ENCODE measurements at places on chromosomes 11 and 22.

- DNase-seq: no peak
Measured at GRCh38 chr11:8719721-8720120, 37.1 kb downstream of the RPL27A start.

DNA sequence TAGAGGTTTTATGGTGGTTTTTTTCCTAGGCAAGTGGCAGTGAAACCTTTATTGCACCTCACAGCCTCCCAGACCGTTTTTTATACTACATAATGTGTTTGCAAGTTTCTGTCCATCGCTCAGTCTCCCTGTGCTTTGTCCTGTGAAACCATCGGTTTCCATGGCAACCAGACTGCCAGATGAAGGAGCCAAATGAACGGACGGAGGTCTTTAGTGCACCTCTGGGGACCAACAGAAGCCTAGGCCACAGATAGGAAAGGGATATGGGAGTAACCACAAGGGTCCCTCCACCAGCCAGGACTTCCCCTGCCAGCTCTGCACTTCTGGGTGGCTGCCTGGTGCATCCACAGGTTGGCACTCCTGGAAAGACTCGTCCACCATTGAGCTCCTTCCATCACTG is 165.0 kb downstream of the CHST1 start:
- no peak for DNase-seq

DNA sequence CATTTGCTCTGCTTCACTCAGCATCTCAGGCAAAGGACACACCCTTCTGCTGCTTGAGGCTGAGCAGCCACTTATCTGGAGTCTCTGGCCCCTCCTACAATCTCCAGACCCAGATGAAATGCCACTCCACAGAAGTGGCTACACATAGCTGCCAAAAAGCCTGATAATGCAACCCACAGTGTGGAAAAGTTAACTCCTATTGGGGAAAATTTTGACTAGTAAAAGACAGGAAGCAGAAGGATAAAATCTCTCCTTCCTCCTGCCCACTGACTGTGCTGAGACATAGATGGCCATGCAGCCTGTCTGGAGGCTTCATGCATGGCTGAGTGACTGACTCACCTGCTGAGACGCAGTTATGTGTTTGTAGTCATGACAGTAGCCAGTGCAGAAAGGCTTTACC is 92.3 kb upstream of the TEAD1 start:
- peak; percentile 8 for DNase-seq

- DNase-seq: no peak
Measured at GRCh38 chr22:46810856-46811786, 48.7 kb downstream of the TBC1D22A start.

GRCh38 chr11:61709110-61709509 is 28.9 kb downstream of the DAGLA start:
- no peak for DNase-seq

DNA sequence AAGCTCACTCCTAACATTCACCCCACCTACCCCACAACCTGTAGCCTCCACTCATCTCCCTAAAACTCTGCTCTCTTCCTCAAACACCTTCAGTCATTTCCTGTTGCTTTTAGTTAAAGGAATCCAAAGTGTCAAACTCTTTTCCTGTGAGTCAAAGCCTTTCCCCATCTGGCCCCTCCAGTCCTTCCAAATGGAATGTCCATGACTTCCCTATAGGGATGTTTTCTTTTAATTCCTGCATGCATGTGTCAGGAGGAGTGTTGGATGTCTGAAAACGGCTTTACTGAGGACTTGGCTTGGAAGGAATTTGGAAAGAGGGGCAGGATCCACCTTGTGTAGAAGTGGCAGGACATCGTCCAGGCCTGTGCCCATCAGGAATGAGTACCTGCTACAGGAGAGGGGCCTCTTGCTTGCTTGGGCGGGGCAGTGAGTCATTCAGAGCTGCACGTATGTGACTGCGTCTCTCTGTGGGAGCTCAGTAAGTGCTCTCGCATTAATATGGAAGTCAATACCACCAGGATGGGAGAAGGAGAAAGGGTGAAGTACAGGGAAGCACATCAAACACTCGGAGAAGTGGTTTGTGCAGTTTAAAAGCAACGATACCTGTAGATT is 491.9 kb downstream of the OPCML start:
- no peak for DNase-seq

DNA sequence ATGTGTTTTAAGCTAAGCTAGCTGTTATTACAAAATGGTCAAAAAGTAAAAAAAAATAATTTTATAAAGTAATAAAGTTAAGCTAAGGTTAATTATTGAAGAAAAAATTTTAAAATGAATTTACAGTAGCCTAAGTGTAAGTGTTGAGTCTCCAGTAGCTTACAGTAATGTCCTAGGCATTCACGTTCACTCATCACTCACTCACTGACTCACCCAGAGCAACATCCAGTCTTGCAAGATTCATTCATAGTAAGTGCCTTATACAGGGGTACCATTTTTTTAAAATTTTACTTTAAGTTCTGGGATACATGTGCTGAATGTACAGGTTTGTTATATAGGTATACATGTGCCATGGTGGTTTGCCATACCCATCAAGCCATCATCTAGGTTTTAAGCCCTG is 11.6 kb upstream of the OOSP4B start:
- no peak for DNase-seq

GRCh38 chr22:50505276-50505775 is 2.2 kb downstream of the LMF2 start:
- DNase-seq: no peak

DNA sequence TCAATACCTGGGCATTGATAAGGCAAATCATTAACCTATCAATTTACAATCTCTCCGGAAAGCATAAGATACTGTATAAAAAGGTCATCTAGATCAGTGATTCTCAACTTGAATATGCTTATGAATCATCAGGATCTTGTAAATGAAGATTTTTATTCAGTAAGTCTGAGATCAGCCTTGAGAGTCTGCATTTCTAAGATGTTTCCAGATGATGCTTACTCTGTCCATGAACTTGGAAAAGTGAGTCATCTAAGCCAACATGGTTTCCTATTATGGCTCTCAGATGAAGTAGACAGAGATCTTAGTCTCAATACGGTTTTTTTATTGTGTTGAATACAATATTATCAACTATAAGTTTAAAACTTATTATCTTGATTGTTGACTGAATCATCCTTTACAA is 226.4 kb upstream of the KIRREL3 start:
- DNase-seq: no peak

GRCh38 chr11:70689764-70690163 is 291.4 kb downstream of the CTTN start:
- DNase-seq: no peak

- DNase-seq: no peak
Measured at GRCh38 chr11:101863361-101863760, 51.4 kb upstream of the CEP126 start.

DNA sequence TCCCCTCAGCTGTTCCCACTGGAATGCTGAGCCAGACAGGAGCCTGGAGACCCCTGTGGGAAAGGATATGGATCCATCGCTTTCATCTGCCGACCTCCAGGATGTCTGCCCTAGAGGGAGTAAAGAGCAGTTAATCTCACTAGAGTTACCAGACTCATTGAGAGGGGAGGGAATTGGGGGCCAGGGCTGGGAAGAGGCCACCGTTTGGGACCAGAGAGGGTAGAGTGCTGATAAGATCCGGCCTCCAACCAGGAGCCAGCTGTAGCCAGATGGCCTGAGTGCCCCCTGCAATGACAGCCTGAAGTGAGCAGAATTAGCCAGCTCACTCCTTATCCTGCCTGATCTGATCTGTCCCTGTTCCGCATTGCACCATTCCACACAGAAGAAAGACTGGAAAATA is 3.7 kb upstream of the APLNR start:
- DNase-seq: no peak

- DNase-seq: no peak
Measured at GRCh38 chr11:44949160-44950030, 1.3 kb downstream of the TP53I11 start.

- DNase-seq: no peak
Measured at GRCh38 chr11:76627606-76628005, 42.9 kb downstream of the LRRC32 start.

- DNase-seq: no peak
Measured at GRCh38 chr22:41768430-41768829, 32.0 kb upstream of the CCDC134 start.

DNA sequence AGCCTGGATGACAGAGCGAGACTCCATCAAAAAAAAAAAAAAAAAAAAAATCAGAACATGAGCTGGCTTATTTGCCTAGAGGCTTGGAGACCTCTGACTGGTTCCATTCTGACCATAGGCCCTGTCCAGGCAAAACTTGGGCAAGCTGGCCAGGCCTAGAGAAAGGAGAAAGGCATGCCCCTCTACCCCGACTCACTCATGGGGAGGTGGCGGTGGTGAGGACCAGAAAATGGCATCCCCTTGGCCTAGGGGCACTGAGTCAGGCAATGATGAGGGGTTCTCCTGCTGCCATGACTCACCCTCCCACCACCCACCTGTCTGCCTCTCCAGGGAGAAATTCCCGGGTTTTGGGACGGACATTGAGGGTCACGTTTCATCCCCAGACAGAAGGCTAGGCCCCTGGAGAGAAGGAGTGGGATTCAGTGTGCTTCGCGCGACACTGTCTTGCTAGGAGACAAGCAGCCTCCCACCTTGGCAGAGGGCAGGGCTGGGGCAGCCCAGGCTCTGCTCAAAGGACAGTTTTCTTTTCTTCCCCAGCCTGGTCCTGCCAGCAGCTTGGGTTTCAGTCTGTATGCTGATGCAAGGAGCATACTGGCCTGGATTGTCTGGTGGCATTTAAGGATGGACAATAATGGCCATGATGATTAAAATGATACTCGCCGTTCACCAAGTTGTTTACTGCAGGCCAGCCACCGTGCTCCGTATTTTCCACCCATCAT is 17.2 kb downstream of the TOB2 start:
- no peak for DNase-seq

DNA sequence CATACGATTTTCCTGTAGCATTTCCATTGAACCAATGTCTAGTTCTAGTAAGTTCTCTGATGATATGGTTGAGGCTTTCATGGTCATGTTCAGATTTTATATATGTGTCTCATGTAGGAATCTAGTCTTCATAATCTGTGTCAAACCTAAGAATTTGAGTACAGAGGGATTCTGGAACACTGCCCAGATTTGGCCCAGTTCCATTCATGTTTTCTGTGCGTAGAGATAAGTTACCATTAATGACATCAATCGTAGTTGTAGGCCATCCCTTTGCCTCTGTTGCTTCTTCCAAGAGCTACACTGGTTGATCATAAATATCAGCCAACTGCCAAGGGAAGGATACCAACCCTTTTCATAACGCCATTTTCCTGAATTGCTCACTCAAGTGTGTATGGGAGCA is 23.3 kb downstream of the ST3GAL4 start:
- DNase-seq: no peak

DNA sequence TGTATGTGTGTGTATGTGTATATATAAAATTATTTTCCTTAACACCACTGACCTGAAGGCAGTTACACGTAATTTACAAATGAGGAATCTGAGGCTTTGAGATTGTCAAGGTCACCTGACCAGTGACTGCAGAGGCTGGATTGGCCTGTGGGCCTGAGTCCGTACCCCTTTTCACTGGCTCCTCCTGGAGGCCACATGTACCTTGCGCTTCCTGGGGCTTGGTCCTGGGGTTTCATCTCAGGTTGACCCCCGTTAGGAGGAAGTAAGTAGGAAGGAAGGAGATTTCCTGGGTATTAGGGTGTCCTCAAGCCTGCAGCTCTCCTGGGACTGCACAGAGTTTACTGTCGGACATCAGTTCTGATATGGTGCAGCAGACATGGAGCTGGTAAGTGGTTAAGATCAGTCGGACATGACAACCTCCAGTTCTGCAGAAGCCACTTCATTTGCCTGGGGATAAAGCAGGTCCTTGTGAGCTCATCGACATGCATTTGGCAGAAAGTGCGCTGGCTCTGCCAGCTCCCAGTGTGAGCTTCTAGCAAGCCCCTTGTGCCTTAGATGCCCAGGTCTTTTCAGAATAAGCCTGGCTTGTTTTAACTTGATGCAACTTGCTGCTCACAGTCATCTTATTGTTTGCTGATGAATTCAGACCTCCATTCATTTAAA is 36.6 kb downstream of the ST3GAL4 start:
- DNase-seq: no peak

DNA sequence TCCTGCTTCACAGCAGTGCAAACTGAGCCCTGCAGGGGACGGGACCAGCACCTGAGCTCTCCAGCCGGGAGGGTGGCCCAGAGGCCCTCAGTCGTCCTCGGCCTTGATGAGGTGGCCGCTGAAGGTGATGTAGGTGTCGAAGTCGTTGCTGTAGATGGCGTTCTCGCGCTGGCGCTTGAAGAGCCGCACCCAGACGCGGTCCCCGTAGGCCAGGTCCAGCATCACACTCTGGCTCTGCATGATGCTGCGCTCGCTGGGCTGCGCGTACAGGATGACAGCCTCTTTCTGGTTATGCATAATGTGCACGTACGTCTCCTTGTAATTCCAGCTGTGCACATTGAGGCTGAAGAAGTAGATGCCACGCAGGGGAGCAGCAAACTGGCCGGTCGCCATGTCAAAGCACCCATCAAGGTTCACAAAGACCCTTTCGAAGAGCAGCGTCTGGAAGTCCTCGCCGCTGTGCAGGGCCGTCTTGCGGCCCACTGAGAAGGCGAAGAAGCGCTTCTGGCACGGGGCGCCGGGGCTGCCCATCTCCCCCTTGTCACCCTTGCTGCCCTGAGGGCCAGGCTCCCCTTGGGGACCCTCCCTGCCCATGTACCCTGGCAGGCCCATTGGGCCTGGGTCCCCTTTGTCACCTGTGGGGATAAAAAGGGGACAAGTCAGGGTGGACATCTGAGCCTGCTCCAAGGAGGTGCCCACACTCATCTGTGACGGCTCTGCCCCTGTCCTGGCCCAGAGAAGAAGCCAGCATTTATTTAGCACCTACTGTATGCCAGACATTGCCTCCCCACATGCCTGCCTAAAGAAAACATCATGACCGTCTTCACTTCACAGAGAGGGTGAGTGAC is 5.7 kb downstream of the C1QTNF6 start:
- DNase-seq: no peak

DNA sequence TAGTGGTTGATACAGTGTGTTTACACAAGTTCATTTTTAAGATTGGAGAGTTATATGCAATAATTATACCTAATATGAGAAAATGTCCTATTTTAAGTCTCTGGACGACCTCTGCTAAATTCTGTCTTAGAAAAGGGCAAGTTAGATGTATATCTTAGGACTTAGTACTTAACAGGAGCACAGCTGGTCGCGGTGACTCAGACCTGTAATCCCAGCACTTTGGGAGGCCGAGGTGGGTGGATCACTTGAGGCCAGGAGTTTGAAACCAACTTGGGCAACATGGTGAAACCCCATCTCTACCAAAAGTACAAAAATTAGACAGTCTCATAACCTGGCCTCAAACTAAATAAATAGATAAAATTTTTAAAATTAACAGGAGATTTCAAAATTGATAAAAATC is 27.2 kb downstream of the BSX start:
- DNase-seq: no peak

DNA sequence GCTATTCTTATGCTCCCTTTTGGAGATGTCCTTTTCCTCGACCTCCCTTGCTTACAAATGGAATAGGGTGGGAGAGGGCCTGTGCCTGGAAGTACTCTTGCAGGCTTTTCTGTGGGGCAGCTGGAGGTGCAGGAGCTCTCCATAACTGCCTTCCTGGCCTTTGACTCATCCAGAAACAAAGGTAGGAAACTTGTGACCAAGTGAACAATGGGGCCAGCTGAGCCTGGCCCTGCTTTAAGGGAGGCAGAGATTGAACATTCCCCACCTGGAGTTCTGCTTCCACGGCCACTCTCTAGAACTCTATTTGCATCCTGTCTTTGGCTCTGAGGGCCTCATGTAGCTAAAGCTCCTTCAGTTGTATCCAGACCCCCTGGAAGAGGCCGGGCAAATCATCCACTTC is 5.1 kb upstream of the LYVE1 start:
- no peak for DNase-seq

Data from NCI-H2107 (cell line).